Left lung (tissue), 14 donors: ENCODE measurements at places on chromosomes 13 and 19. TPM values are rescaled to one million over a fixed set of nuclear protein-coding genes. Genes with fewer than 3 reads are reported as not detected.

GRCh38 chr19:52227196-52227940 lies 37.5 kb downstream of the PPP2R1A start:
- no peak for DNase-seq

DNA sequence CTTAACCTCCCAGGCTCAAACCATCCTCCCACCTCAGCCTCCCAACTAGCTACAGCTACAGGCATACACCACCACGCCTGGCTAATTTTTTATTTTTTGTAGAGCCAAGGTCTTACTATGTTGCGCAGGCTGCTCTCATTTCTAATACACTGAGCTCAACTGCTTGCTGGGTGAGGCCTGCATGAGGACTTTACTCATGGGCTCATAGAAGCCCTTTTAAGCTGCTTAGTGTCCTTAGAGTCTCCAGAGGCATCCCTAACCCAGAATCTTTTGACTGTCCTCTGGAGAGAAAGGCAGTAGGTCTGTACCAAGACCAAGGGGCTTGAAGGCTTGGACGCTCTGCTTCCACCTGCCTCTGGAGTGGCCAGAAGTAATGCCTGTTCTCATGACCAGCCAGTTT lies 141.6 kb downstream of the TM9SF2 start:
- no peak for DNase-seq

DNA sequence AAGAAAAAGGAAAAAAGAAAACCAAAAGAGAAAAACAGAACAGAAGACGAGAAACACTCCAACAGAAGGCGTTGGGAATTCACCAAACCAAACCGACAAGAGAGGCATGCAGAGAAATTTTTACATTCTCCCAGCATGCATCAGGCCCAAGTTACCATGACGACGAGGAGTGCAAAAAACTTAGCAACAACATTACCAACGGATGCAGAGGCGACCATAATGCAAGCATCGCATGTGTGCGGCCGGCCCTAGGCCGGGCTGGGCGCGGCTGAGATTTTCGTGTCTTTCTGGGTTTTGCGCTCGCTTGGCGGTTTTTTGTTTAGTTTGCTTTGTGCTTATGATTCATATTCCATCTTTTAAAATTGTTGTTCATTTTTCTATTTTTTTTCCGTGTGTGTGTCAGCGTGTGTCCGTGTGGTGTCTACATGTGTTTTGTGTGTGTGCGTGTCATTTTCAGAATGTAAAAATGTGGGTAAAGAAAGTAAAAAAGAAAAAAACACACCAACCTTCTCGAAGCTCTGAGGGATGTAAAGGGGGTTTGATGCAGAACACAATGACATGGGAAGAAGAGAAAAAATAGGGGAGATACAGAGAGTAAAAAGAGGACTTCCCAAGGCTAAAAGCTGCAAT lies 84.9 kb downstream of the PTPRS start:
- no peak for DNase-seq

DNA sequence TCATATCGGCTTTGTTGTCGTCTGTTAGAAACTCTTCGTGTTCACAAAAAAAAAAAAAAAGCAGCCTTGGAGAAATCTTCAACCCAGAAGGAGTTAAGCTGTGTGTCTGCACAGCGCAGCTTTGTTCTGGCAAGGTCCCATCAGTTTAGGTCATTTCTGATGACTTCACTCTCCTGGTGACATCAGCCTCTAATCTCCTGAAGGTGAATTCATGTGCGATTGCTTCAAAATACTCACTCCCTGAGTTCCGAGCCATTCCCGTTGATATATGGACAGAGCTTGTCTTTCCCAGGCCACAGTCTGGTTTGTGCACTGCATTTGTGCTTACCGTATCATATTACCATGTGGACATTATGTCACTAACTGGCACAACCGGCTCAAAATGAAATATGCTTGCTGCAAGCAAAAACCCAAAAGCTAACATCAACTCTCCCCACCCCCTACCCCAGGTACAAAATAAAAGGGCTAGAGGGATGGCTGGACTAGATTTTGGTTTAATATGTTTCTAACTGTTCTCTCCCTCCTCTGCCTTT lies 342.4 kb downstream of the KCNRG start:
- peak; percentile 66 for DNase-seq

Gene LRCH1
- 25.3 TPM for polyA plus RNA-seq

DNA sequence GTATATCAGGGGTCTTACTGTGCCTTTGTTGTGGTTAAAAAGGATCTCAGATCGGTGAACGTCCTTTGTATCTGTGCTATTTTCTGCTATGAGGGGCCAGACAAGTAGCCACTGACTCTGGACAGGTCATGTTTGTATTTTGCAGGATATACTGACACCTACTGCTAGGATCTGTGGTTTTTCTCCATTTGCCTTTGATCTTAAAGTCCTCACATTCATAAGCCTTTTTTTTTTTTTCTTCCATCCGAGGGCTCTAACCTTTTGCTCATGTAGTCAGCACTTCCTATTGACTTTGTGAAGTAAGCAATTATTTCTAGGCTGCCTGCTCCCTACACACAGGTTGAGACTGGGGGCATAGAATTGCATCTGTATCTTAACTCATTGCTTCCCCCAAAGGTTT lies 106.2 kb downstream of the SLITRK5 start:
- DNase-seq = no peak

DNA sequence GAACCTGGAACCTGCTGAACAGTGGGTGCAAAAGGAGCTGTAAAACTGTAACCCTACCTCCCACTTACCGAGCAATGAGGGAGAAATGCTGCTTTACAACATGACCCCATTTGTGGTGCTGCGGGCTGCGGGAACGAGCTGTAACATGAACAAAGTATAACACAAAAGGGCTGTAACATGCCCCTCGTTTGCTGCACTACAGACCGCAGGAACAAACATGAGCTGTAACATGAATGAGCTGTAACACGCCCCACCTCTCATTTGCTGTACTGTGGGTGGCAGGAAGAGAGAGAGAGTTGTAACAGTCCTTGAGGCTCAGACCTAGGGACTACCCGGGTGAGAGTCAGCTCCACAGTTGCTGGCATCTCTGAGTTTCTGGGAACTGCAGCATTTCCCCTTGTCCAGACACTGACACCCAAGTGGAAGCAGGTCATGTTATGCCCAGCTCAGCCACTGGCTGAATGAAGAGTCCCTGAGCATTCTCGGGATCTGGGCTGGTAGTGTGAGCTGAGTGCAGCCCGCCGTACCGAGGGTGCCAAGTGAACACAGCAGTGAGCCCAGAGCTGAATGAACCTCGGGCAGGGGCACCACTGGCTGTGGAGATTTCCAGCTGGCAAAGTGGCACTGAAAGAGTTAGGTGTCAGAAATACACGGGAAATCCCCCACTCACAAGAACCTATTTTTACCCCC lies 1385.3 kb upstream of the SPRY2 start:
- no peak for DNase-seq

DNA sequence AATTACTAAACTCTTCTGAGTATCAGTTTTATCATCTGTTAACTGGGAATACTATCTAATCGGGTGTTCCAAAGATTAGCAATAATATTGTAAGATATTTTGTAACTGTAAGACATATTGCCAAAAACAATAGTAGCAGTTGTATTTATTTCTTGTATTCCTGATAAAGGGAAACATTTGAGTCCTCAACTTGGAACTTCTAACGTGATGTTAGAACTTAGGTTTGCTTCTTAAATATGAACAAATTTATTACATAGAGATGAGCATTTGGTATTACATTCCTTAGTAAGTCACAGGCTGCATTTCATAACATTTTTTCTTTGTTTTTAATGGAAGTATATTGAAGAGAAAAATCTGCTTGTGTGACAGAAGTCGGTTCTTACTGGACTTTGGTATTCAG lies 225.3 kb downstream of the NALCN start:
- DNase-seq = no peak
